Stimulated activated CD4-positive, alpha-beta T cell treated with anti-CD3 and anti-CD28 coated beads, Interleukin-2, amount 100 ng/mL, for 48 hours (primary cell): ENCODE measurements at places on chromosomes 12 and 14.
A peak's percentile ranks its signal among the peaks of the same experiment; 100 is the strongest.

GRCh38 chr14:68684466-68685418 is 108.1 kb downstream of the ZFP36L1 start:
- DNase-seq = no peak

GRCh38 chr12:13251521-13251920 is 55.0 kb downstream of the EMP1 start:
- DNase-seq = no peak

DNA sequence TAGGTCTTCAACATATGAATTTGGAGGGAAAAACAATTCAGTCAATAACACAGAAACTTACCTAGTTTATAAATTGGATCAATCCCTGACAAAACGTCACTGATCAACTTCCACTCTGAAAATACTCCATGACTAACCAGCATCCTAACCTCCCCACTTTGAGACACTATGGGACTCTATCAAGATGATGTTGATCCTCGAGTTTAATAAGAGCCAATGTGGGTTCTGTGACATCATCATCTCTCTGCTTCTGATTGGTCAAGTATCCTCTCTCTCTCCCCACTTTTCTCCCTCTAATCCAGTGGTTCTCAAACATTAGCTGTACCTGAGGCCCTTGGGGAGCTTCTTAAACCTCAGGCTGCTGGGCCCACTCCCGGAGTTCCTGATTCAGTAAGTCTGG is at the start of gene SMCO2:
Gene SMCO2, plus strand, starts transcription at position 301 of the 400 bp plus-strand sequence. CDS start 23,896 bp downstream, outside the sequence.
- DNase-seq = no peak

DNA sequence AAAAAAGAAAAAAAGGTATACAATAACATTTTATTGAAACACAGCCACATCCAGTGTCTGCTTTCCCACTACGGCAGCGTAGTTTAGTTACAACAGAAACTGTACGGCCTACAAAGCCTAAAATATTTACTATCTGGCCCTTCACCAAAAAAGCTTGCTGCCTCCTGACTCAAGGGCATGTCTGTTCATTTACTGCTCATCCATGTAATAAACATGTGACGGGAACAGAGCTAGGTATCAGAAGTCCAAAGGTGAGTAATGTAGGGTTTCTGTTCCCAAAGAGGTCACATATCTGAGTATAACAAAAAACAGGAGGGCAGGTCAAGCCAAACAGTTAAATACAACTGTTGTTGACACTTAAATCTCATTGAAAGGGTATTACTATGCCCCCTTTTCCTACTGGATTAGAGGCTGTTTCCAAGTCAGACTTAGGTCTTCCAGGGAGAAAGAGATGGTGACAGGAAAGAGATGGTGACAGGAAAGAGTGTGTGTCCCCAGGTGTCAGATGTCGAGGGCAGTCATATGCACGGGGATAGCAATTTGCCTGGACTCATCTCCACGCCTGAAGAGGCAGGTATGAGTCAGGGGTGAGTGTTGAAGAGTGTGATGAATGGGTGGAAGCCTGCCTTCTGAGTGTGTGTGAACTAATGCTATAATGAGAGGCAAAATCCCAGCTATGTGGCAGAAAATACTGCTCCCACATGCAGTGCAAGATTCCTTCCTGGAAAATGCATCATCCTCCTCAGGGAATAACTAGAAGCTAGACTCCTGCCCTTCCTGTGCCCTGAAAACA is 77.7 kb downstream of the MAP3K9 start:
- no peak for DNase-seq

GRCh38 chr14:23605931-23606585 is 27.5 kb upstream of the JPH4 start:
- DNase-seq = peak; percentile 29

DNA sequence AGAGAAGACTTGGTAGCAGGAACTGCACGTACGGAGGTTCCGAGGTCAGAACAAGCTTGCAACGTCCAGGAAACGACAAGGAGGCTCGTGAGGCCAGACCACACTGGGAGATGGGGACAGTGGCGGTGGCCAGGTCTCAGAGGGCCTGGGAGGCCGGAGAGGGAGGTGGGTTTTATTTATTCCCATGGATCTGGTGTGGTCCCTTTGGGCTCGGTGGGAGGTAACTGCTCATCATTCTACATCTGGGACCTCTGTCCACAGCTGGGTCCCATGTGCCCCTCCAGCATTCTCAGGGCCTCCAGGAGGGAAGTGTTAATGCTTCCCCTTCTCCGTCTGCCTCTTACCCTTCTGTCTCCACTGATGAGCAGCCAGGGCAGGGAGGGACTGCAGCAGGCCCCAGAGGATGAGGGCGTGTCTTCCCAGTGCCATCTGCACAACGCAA is 35.7 kb upstream of the NCOR2 start:
- DNase-seq = no peak

- DNase-seq = no peak
These were observed 2.5 kb upstream of the HOXC6 start for GRCh38 chr12:54025499-54026405.

DNA sequence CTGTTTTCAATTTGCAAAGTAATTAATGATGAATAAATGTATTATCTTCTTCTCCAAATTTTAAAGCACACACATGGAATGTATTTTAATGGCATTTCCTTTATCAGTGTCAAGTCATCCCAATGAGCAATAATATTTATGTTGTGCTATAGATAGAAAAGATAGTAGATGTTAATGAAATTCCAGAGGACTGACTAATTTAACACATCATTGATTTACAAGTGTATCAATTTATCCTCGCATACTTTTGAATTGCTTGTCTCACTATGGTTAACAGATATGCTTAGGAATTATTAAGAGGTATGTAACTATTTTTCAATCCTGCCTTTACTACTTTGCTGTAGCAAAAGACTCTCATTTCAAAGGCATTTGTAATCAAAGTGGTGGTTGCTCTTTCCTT is 842.9 kb downstream of the SLC6A15 start:
- DNase-seq = no peak

DNA sequence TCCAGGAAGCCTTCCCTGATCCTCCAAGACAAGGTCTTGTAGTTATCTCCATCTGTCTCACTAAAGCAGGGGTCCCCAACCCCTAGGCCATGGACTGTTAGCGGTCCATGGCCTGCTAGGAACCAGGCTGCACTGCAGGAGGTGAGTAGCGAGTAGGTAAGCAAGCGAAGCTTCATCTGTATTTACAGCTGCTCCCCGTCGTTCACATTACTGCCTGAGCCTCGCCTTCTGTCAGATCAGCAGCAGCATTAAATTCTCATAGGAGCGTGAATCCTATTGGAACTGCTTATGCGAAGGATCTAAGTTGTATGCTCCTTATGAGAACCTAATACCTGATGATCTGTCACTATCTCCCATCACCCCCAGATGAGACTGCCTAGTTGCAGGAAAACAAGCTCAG is 12.4 kb upstream of the NFYB start:
- DNase-seq = no peak

- DNase-seq = no peak
These were observed 422.1 kb upstream of the SYT1 start for GRCh38 chr12:78442454-78442801.

GRCh38 chr14:73878436-73878835 is 8.2 kb upstream of the ZNF410 start:
- DNase-seq = no peak

DNA sequence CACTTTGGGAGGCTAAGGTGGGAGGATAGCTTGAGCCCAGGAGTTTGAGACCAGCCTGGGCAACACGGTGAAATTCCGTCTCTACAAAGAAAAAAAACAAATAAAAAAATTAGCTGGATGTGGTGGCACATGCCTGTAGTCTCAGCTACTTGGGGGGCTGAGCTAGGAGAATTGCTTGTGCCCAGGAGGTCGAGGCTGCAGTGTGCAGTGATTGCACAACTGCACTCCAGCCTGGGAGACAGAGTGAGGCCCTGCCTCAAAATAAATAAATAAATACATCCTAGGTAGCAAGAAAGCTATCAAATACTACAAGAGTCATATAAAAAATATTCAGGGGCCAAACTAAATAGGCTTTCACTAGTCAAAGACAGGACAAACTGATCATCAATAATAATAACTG is 6.2 kb downstream of the KLHL28 start:
- DNase-seq = no peak

DNA sequence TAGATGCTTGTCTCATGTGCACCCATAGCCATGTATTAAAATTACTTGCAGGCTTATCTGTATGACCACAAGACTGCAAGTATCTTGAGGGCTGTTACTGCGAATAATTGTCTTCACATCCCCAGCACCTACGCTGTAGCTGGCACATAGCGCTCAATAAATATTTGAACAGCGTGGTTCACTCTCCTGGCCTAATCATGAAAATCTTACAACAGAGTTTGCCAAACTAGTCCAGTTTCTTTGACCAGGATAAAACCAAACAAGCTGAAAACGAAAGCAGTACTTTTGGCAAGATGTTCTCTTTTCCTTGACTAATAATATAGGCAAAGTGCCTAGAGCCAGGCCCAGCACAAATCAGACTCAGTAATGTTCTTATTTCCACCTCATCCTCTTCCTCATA is 106.7 kb downstream of the RPS29 start:
- DNase-seq = no peak

DNA sequence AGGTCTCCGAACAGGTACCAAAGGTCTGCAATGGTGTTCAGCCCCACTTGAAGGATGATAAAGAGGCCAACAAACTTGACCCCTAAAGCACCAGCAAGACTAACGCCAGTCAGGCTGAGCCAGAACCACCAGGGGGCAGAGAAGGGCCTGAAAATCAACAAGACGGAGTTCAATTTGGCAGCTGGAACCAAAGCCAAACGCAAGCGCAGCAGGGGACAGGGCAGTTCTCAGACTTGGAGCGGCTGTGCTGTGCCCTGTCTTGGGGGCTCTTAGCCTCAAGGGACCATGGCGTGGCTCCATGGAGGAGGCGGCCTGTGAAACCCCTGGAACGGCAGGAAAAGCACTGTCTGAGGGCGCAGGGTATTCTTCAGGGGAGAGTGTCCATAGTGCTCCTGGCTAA is 19.6 kb downstream of the POMT2 start:
- DNase-seq = peak; percentile 52

- no peak for DNase-seq
These were observed 52.1 kb downstream of the CCDC88C start for GRCh38 chr14:91365552-91365951.

DNA sequence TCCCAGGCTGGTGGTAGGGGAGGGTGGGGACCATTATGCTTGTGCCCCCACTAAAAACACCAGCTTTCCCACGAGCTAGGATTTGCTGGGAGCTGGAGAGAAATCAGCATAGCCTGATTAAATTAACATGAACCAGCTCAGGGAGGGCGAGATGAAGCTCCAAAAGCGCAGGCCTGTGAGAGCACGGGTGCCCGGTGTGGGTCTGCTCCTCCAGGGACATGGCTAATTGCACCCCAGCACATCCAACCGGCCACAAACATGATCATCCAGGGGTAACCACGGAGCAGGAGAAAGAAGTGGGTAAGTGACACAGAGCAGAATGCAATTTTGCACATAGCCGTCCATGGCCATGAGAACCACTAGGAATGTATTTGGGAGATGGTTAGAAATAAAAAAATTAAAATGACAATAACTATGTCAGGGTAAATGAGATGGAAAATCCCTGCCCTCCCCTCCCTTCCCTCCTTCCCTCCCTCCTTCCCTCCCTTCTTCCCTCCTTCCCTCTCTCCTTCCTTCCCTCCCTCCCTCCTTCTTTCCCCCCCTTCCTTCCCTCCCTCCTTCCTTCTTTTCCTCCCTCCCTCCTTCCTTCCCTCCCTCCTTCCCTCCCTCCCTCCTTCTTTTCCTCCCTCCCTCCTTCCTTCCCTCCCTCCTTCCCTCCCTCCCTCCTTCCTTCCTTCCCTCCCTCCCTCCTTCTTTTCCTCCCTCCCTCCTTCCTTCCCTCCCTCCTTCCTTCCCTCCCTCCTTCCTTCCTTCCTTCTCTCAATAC is 26.9 kb downstream of the CLMN start:
- DNase-seq = no peak

GRCh38 chr12:15196221-15196620 is 25.0 kb downstream of the RERG start:
- no peak for DNase-seq

DNA sequence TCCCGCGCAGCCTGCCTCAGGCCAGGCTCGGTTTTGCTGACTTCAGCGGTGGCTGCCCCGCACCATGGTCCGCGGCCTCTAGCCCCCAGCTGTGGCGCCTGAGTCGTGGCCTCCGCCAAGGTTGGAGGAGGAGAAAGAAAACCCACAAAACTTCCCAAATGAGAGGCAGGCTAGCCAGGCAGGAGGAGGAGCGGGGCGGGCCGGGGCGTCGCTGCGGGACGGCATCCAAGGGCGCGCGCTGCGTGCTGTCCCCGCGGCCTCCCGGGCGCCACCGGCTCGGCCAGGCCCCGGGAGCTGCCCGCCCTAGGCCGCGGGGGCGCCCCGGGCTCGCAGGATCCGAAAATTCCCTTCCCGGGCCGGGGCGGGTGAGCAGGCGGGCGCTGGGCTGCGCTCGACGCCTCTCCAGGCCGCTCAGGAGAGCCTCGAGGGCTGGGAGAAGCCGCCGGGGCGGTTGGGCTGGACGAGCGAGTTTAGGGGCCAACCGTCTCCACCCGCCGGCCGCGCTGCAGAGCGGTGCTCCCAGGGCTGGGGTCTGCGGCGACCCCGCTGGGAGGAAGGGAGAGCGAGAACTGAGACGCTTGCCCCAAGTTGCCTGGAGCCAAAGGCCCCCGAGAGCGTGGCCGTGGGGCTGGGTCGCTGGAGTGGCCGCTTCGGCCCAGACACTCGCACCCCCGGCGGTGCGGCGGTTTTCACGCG is at the start of gene EFS:
Gene EFS, minus strand, starts transcription at position 137 of the 696 bp plus-strand sequence. CDS start 147 bp downstream, outside the sequence.
- DNase-seq = no peak

DNA sequence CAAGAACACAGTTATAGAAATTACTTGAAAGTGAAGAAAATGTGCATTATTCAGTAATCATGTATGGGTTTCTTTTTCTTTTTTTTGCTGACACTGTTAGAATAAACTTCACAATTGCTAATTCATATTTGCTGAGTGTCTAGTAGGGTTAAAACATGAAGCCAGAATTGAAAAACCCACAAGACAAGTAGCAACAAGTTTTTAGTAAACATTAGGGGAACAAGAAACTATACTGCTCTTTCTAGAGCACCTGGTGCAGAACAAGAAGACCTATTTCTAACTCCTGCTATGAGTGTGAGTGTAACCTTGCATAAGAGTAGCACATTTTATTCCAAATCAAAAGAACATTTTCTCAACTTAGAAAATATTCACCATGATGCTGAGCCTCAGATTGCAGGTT is 83.2 kb downstream of the ITPR2 start:
- DNase-seq = no peak

- no peak for DNase-seq
These were observed 30.0 kb downstream of the SH2B3 start for GRCh38 chr12:111435661-111436201.

DNA sequence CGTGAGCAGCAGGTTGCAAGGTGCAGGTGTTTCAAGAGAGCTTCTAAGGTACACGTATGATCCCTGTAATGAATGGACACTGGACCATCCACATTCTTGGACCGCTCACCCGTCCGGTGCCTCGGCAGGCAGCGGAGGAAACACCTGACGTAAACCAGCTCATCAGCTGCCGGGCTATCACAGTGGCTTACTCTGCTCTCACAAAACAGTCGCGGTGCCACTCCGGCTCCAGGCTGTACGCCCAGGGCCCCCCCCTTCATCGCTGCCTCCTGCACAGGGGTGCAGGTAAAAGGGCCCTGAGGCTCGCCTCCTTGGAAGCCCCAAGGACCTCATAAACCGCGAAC is 436 bp downstream of the VPS33A start:
- peak; percentile 25 for DNase-seq
